ENCODE measurements at places on chromosomes 4 and X. TPM values are rescaled to one million over a fixed set of nuclear protein-coding genes. Genes with fewer than 3 reads are reported as not detected.
A peak's percentile ranks its signal among the peaks of the same experiment; 100 is the strongest.

- H3K4me1 ChIP-seq, result peaks cover 54% of the 10 kb centered on the region
- H3K4me3 ChIP-seq, result peak overlapping the region; percentile 83
- peaks cover 39% of the 10 kb centered on the region for H3K36me3 ChIP-seq
- H3K27me3 ChIP-seq, result peaks cover 3% of the 10 kb centered on the region
These were observed 1.1 kb downstream of the PLAC8 start for GRCh38 chr4:83113429-83113786.

DNA sequence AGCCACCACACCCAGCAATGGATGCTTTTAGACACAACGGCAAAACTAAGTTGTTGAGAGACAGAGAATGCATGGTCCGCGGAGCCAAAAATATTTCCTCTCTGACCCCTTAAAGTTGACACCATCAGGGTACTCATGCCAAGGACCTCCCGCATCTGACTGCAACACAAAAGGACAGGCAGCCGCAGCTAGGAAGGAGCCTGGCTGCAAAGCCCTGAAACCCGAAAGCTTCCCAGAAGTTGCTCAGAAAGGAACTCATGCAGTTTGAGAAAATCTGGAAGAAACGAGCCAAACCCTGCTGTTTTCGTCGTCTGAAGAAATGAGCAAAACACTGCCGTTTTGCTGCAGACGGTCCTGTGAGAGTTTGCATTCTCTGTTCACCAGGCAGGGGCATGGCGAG is 16.5 kb downstream of the DHRSX start:
- no peak for DNase-seq
- no peak overlapping the region for H3K4me3 ChIP-seq
- no peaks in the 10 kb centered on the region for H3K27me3 ChIP-seq
- H3K27ac ChIP-seq, result no peak overlapping the region

GRCh38 chr4:89755220-89755619 is 81.7 kb downstream of the SNCA start:
- H3K36me3 ChIP-seq, result no peaks in the 10 kb centered on the region
- no peak overlapping the region for H3K27ac ChIP-seq
- peaks cover 6% of the 10 kb centered on the region for H3K27me3 ChIP-seq
- no peaks in the 10 kb centered on the region for H3K4me1 ChIP-seq

- peaks cover 7% of the 10 kb centered on the region for H3K4me1 ChIP-seq
- DNase-seq, result no peak
- H3K27me3 ChIP-seq, result no peaks in the 10 kb centered on the region
- H3K27ac ChIP-seq, result no peak overlapping the region
These were observed 21.9 kb downstream of the SEC24D start for GRCh38 chr4:118814058-118814457.

DNA sequence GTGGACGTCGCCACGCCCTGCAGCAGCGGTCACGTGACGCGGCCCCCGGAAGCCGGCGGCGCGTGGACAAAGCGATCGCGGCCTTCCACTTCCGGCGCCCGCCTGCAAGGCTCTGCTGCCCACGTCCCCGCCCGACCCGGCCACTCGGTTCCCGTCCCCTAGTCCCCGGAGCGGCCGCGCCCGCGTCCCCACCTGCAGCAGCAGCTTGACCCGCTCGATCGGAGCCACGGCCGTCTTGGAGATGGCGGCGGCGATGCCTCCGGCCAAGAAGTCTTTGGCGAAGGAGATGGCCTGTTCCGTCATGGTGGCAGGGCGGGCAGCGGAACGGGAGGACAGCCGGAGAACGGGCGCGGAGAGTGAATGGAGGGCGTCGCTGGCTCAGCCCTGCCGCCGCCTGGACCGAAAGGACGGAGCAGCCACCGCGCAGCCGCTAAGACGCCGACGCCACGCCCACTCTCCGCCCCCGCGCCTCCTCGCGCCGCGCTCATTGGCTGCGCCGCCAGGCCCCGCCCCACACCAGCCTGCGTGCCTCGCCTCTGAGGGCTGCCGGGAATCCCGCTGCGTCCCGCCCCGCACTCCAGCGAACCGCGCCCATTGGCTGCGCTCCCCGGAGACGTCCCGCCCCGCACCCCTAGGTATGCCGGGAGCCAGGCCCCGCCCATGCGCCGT is at the start of gene SLC25A6:
Gene SLC25A6, minus strand, starts transcription at position 407 of the 669 bp plus-strand sequence. Its CDS starts 104 bp downstream, at position 303.
- H3K27me3 ChIP-seq, result no peaks in the 10 kb centered on the region
- H3K36me3 ChIP-seq, result peaks cover 61% of the 10 kb centered on the region
- peak within 1 kb of the TSS; percentile 91 for H3K4me3 ChIP-seq
- peak within 1 kb of the TSS; percentile 94 for H3K27ac ChIP-seq

- no peak overlapping the region for H3K27ac ChIP-seq
- H3K4me1 ChIP-seq, result peaks cover 3% of the 10 kb centered on the region
- DNase-seq, result no peak
- no peaks in the 10 kb centered on the region for H3K36me3 ChIP-seq
These were observed 38.8 kb downstream of the SLC34A2 start for GRCh38 chr4:25694466-25694865.

DNA sequence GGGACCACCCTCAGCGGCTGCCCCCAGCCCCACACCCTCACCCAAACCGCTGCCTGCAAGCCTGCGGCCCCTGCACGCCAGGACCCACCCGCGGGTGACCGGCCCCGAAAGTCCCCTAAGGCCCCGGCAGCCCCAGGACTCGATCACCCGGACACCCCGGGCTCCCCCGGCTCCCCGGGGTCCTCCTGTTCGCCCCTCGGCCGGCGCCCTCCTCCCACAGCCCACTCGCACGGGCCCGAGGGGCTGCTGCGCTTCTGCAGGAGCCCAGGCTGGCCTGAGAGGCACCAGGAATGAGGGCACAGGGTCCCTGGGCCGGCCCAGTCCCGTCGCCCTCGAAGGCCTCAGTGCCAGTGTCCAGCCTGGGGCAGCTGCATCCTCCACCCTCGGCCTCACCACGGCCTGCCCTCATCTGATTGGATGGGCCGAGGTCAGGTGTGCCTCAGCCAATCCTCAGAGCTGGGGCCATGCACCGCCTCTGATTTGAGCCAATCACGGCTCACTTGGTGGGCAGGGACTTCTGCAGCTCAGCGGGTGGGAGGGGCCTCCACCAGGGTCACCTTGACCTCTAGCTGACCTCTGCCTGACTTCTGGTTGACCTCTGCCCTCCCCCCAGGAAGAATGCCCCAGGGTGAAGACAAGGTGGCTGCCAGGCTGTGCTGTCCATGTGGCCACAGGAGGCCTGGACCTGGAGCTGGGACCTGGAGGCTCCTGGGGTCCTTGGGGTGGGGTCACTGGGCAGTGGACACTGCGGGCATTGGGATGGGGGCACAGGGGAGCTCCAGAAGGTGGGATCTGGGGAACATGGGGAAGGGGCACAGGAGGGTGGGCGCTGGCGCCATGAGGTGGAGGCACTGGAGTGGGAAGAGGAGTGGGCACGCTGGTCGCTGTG is 97.6 kb upstream of the NKX1-1 start:
- no peak overlapping the region for H3K27ac ChIP-seq
- no peak overlapping the region for H3K4me3 ChIP-seq
- no peaks in the 10 kb centered on the region for H3K27me3 ChIP-seq

- no peak for DNase-seq
- H3K27ac ChIP-seq, result no peak overlapping the region
- no peak overlapping the region for H3K4me3 ChIP-seq
- H3K27me3 ChIP-seq, result no peaks in the 10 kb centered on the region
- H3K36me3 ChIP-seq, result peaks cover 12% of the 10 kb centered on the region
- peaks cover 3% of the 10 kb centered on the region for H3K4me1 ChIP-seq
These were observed 175.5 kb downstream of the CAMK2D start for GRCh38 chr4:113586072-113586471.

- no peaks in the 10 kb centered on the region for H3K4me1 ChIP-seq
- no peak for DNase-seq
- no peak overlapping the region for H3K27ac ChIP-seq
- H3K4me3 ChIP-seq, result no peak overlapping the region
- no peaks in the 10 kb centered on the region for H3K36me3 ChIP-seq
These were observed 55.7 kb downstream of the DCHS2 start for GRCh38 chr4:154435895-154436294.

GRCh38 chr4:22323691-22324090 is 192.2 kb downstream of the ADGRA3 start:
- no peak for DNase-seq
- no peaks in the 10 kb centered on the region for H3K27me3 ChIP-seq

DNA sequence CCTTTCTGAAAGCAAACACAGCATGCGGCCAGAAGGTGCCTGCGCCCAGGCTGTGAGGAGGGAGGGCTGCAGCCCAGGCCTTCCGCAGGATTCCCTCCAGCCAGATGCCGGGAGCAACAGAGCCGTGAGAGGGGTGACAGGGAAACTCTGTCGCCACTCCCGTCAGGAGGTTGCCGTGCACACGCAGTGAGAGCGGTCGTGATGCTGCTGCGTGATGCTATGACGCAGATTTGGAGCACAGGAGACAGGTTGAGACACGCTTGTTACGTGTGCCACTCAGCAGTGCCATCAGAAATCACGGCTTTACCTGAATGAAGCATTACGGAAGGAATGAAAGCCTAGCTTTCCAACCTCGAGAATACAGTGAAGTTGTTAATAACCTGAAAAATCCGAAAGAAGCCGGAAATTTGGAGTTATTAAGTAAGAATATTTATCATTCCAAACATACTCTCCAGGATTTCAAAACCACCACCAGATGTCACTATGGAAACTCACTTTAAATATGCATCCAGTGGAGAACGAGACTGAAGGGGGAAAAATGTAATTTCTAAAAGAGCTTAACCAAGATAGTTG is 54.4 kb downstream of the FAT1 start:
- DNase-seq, result no peak
- no peak overlapping the region for H3K4me3 ChIP-seq
- H3K36me3 ChIP-seq, result no peaks in the 10 kb centered on the region
- H3K27ac ChIP-seq, result no peak overlapping the region

GRCh38 chr4:52937829-52938228 is 75.7 kb downstream of the RASL11B start:
- H3K27me3 ChIP-seq, result no peaks in the 10 kb centered on the region
- H3K4me3 ChIP-seq, result no peak overlapping the region
- H3K36me3 ChIP-seq, result no peaks in the 10 kb centered on the region
- H3K27ac ChIP-seq, result no peak overlapping the region

- peaks cover 35% of the 10 kb centered on the region for H3K4me1 ChIP-seq
- H3K36me3 ChIP-seq, result peaks cover 60% of the 10 kb centered on the region
- H3K27ac ChIP-seq, result peak overlapping the region; percentile 82
- no peak overlapping the region for H3K4me3 ChIP-seq
These were observed 89.3 kb downstream of the GPR143 start for GRCh38 chrX:9676306-9676705.

DNA sequence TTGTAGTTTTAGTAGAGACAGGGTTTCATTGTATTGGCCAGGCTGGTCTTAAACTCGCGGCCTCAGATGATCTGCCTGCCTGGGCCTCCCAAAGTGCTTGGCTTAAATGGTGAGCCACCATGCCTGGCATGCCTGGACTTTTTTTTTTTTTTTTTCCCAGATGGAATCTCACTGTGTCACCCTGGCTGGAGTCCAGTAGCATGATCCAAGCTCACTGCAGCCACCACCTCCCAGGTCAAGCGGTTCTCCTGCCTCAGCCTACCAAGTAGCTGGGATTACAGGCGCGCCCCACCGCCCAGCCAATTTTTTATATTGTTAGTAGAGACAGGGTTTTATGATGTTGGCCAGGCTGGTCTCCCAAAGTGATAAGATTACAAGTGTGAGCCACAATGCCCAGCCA is 8.4 kb downstream of the UBE2K start:
- peaks cover 25% of the 10 kb centered on the region for H3K36me3 ChIP-seq
- H3K4me3 ChIP-seq, result no peak overlapping the region
- no peak for DNase-seq

DNA sequence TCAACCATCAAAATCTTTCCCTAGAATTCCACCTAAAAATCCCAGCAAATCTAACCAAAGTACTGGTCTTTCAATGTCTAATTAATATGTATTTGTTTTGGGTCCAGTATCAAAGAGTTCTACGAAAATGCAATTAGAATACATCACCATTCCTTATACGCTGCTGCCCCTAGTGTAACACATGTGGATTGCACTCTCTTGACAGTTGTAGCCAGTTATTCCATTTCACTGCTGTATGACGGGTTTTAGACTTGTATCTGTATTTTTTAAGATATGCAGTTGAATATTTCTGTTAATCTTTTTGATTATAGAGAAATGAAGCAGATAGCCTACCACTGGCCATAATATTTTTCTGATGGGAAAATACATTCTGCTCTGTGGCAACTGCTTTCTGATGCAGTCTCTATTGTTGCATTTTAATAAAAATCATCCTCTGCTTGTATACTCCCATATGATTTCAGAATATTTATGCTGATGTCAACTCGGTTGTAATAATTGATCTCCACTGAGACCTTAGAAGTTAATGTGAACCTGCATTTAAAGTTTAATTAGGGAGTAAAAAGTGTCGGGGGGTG is 17.1 kb upstream of the PAGE2B start:
- peak; percentile 17 for DNase-seq
- peak overlapping the region; percentile 12 for H3K4me3 ChIP-seq
- no peak overlapping the region for H3K27ac ChIP-seq
- peaks cover 15% of the 10 kb centered on the region for H3K4me1 ChIP-seq

DNA sequence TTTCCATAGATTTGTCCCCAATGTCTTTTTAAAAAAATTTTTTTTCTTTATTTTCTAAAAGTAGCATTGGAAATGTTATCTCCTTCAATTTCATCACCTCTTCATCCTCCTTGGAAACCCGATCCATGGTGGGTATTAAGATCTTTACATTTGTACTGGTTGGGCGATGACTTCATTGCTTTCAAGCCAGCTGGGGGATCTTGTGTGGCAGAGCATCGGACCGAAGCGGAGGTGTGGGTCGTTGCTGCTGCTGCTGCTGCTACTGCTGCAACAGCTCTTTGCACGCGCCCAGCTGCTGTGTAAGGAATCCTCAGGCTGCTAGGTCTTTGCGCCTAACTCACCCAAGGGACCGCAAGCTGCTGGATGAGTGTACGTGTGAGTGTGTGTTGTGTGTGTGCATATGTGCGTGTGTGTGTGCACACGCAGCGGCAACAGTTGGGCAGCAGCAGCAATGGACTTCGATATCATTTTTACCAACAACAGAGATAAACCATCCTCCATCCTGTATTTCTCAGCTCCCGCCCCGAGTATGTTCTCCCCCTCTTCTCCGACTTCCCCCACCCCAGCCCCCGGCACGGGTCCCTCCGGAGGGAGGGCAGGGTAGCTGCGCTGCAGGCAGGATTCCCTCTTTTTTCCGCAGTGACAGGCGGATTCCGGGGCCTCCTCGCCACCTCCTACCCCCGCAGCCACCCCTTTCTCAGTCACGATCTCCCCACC is 768 bp upstream of the CDKL5 start:
- H3K27ac ChIP-seq, result peak overlapping the region; percentile 40
- H3K4me3 ChIP-seq, result peak overlapping the region; percentile 78
- H3K4me1 ChIP-seq, result peaks cover 11% of the 10 kb centered on the region
- H3K27me3 ChIP-seq, result peaks cover 11% of the 10 kb centered on the region
- DNase-seq, result peak; percentile 24

DNA sequence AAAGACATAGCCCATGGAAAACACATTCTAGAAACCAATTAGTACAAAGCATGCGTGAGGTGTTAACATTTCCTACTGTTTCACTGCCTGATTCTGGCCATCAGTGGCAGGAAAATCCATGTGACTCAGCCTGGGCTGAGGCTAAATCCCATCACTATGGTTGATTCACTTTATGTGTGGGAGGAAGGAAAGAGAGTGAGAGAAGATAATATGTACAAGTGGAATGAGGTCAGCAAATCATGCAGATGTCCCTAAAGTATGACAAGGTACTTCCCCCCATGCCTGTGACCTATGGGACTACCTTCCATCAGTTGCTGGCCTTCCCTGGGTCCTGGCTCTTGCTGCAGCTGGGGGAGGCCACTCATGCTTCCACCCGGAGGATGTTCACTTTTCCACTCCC is 64.2 kb upstream of the MAP3K15 start:
- no peaks in the 10 kb centered on the region for H3K27me3 ChIP-seq
- H3K4me1 ChIP-seq, result no peaks in the 10 kb centered on the region
- H3K36me3 ChIP-seq, result peaks cover 33% of the 10 kb centered on the region
- H3K27ac ChIP-seq, result no peak overlapping the region
- DNase-seq, result no peak
- H3K4me3 ChIP-seq, result no peak overlapping the region

GRCh38 chrX:56986138-56986537 is 9.2 kb downstream of the SPIN3 start:
- no peak overlapping the region for H3K27ac ChIP-seq
- peaks cover 23% of the 10 kb centered on the region for H3K36me3 ChIP-seq
- peaks cover 13% of the 10 kb centered on the region for H3K4me1 ChIP-seq
- H3K4me3 ChIP-seq, result no peak overlapping the region
- H3K27me3 ChIP-seq, result no peaks in the 10 kb centered on the region

The SASH3 gene
- total RNA-seq, result 229 TPM

The ASB11 gene
- not detected for total RNA-seq
